ENCODE measurements at places on chromosomes 12 and 14. TPM values are rescaled to one million over a fixed set of nuclear protein-coding genes. Genes with fewer than 3 reads are reported as not detected.

GRCh38 chr12:5076761-5077160 is 33.1 kb downstream of the KCNA5 start:
- DNase-seq, result no peak

The PIANP gene
- total RNA-seq, result 0.40 TPM

- no peak for DNase-seq
These were observed 400.5 kb downstream of the ADAMTS20 start for GRCh38 chr12:43151441-43151981.

GRCh38 chr14:31842899-31843298 is 234.2 kb upstream of the ARHGAP5 start:
- no peak for DNase-seq

DNA sequence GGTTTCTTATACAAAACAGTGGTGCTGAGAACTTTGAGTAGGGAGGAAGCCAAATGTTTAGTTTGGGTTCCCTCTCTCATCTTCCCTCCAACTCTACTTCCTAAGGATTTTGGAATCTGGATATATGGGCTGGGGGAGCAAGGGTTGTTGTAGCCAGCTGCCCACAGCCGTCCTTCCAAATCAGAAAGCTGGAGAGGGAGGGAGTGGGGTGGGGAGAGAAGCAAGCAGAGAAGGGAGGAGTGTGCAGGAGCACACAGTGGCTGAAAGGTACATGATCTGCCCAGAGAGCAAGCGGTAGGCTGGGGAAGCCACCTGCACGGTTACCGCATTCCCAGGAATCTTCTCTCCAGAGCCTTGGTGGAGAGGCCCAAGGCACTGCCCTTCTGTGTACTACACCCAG is 52.7 kb downstream of the IRF2BPL start:
- no peak for DNase-seq
